ENCODE measurements at places on chromosomes 5 and 9.

- DNase-seq = no peak
Observed at GRCh38 chr5:14447958-14448911, 133.4 kb upstream of the OTULINL start.

DNA sequence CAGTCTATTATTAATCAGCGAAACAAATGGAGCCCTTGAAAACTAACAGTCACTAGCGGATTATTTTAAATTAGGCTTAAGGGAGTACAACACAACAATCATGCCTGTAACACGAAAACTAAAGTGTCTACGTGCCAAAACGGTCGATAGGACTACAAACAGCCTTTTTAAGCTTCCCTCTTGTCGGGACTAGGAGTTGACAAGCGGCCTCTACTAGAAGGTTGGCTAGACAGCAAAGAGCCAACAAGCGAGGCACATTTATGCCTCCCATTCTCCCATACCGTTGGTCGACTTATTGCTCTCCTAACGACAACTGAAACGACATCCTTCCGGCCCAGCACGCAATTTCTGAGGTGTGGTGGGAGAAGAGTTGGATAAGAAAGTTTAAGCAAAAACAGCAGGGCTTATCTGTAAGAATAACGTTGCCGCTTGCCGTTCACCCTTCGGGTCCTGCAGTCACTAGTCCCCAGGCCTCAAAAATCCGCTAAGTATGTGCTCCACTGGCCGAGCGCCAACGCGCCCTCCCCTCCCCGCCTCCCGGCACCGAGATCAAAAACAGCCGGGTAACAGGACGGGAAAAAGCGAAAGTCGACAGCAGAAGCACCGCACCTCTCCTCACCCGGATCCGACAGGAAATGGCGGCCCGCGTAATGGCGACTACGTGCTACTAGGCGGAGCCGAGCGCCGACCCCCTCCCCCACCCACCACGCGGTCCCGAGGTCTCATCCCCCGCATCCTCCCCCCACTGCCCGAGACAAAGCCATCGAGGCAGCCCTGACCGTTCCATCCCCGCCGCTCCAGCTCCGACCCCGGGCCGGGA is 813 bp downstream of the HNRNPK start:
- peak; percentile 86 for DNase-seq

- no peak for DNase-seq
Observed at GRCh38 chr5:160333721-160334120, 21.4 kb upstream of the CCNJL start.

- DNase-seq = no peak
Observed at GRCh38 chr5:42387563-42387962, 35.7 kb upstream of the GHR start.

DNA sequence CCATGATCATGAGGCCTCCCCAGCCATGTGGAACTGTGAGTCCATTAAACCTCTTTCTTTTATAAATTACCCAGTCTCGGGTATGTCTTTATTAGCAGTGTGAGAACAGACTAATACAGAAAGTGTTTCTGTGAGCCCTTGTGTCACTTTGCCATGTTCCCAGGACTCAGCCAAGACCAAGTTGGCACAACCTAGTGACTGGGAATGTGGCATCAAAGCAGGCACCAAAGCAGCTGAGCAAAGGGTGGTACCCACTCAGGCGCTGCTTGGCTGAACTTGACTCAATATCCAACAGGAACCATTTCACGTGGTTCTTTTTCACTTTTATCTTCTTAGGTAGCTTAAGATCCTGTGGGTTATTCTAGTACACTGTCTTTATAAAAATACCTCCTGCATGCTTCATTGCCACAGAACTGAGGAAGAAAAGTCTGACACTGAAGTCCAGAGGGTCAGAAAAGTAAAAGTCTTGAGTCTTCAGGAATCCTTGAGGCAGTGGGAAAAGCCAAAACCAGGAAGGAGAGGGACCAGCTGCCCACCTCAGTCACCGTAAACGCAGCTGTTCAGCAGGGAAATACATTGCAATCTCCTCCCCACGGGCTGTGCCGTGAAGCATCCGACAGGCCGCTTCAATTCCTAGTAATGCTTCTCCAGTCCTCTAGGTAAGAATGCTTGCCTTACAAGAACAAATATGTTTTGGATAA is 90.5 kb upstream of the RETREG1 start:
- no peak for DNase-seq

GRCh38 chr5:60488466-60489130 is 211.4 kb downstream of the DEPDC1B start:
- no peak for DNase-seq

DNA sequence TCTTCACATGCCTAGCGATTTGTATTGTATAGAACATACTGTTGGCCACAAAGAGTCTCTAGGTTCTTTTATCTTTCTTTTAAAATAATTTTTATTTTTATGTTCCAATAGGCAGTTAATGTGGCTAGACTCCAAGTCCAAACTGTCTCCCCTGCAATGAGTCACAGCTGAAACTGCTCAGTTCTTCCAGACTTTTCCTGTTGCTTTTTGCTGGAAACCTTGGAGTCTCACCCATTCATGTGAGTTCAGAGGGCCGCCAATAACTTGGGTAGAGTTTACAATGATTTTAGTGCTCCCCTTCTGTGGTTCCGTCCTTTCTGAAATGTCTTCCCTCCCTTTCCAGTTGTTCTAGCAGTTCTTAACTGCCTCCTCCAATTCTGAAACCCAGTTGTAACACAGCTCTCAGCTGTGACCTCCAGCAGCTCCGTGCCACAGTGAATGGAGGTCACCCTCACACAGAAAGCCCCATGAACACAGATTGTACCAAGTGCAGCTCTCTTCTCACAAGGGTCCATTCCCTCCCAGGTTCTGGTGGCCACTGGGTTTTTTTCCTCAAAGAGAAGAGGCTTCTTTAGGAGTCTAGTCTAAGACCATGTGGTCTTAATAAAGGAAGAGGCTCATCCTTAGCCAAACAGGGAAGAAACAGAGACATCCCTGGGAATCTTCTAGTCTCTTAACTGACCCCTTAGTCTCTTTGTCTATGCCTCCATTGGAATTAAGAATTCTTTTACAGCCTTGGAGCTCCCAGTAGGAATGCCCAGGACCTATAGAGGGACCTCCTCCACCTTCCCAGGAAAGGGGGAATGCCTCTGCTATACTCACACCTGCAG is 198.5 kb downstream of the SPOCK1 start:
- no peak for DNase-seq

GRCh38 chr9:8871796-8872445 is 1072.3 kb upstream of the DMAC1 start:
- no peak for DNase-seq

DNA sequence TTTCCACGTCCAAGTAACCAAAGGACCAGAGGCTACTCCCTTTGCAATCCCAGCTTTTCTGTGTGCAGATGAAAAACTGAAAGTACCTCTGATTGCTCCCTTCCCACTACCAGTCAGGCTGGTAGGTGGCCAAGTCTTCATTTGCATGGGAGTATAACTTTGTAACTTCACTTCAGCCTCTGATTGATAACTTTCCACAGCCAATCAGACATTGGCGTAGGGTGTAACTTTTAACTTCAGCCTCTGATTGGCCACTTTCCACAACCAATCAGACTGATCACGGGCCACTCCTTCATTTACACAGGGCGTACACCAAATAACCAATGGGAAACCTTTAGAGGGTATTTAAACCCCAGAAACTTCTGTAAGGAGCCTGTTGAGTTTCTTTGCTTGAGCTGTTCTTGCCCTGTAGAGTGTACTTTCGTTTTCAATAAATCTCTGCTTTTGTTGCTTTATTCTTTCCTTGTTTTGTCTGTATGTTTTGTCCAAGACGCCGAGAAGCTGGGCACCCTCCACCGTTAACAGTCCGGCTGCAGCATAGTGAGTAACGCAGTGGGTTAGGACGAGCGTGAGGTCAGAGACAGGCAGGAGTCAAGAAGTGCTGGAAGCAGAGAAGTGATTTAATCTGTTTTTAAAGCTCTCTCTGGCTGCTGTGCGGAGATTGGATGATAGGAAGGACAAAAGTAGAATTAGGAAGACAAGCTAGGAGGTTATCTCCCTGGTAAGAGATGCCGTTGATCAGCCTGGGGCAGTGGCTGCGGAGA is 3.5 kb upstream of the EXOSC2 start:
- DNase-seq = no peak

GRCh38 chr5:135095871-135096270 is 61.8 kb upstream of the PITX1 start:
- DNase-seq = no peak

GRCh38 chr5:171681677-171682076 is 103.9 kb upstream of the SMIM23 start:
- DNase-seq = no peak

DNA sequence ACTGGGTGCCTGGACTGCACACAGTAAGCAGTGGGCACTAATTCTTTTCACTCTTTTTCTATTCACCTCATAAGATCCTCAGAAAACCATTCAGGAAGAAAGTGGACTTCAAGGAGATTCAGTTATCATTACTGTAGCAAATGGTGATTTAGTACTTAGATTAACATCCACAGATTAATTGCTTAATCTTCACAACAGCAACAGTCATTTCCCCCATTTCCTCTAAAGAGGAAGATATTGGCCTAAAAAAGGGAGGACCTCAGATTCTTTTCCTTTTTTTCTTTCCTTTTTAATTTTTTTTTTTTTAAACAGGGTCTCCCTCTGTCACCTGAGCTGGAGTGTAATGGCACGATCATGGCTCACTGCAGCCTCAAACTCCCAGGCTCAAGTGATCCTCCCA is 64.4 kb downstream of the AUH start:
- DNase-seq = no peak

DNA sequence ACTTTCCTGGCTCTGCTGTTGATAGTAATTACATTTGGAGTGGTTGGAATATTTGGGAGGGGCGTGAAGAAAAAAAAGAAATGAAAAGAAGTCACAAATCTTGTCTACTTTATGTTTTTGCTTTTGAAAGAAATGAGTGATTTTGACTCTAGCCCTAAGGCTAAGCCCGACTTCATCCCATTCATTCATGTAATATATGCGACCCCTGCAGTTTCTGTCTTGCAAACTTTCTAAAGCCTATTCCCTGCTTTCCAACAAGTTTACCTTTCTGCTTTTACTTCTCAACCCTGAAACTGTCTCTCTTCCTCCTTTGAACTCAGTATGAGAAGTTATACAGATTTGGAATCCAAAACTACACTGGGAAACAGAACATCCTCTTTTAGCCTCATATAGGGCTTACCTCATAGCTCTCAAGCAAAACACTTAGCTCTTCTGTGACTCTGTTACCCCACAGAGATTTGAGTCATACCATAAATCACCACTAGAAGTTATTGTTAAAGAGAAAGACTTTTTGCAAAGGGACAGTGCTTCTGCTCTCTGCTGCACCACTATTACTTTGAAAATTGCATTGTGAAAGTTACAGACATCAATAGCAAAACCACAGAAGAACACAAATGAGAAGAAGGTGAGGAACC is 1.6 kb downstream of the CFAP95 start:
- no peak for DNase-seq

GRCh38 chr9:109487247-109487646 is 10.9 kb downstream of the PTPN3 start:
- DNase-seq = no peak

- DNase-seq = no peak
Observed at GRCh38 chr5:13987843-13988464, 43.5 kb upstream of the DNAH5 start.

DNA sequence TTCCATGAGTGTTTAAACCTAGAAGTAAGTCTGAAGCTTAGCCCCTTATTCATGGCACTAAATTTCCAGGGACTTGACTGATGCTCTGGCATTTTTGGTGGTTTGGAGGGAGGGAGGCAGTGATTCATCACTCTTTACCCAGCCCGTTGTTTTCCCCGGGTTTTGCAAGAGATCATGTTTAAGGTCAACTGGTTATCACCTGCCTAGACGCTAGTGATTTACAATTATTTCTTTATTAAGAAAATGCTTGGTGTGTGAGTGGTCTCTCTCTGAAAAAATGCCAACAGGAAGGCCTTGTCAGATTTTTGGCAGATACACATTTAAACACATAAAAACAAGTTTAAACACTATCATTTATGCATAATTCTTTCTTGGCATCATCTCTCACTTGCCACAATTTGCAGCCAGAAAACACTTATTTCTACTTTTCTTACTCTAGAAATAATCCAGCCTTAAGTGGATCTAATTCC is 737.9 kb upstream of the ZNF608 start:
- DNase-seq = no peak

- DNase-seq = no peak
Observed at GRCh38 chr5:1037671-1038416, 29.2 kb downstream of the NKD2 start.

DNA sequence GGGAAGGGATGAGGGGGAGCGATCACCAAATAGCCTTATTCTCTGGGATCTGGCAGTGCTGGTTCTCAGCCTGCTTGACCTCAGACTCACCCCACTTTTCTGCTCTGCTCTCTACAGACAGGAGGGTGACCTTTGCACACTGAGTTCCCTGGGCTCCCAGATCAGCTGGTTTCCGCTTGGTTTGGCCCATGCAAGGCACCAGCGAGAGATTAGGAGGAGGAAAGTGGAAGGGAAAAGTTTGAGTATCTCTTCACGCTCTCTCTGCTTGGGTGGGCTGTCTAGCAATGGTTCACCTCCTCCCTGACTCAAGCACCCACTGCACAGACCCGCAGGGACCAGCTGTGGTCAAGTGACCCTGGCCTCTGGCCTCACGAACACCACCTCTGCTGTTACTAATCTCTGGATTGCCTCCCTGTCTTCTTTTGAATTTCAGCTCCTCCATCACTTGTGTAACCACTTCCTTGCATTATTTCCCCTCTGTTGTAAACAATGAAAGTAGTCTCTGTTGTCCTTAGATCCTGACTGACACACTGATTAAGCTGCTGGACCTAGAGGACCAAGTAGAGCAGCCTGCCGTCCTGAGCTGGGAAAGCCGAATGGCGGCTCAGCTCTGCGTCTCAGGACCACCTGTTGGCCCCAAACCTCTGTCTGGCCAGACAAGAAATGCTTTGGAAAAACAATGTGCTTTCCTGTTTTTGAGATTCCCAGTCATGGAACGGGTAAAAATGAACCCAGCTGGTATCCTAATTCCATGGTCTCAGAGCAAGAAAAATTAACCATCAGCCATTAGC is 186.6 kb downstream of the CRB2 start:
- no peak for DNase-seq

- DNase-seq = no peak
Observed at GRCh38 chr9:112750764-112751055, 150 bp downstream of the SNX30 start.

GRCh38 chr9:109831998-109832658 is 52.1 kb downstream of the PALM2AKAP2 start:
- no peak for DNase-seq

GRCh38 chr9:128629136-128629535 is 27.5 kb downstream of the DYNC2I2 start:
- no peak for DNase-seq

DNA sequence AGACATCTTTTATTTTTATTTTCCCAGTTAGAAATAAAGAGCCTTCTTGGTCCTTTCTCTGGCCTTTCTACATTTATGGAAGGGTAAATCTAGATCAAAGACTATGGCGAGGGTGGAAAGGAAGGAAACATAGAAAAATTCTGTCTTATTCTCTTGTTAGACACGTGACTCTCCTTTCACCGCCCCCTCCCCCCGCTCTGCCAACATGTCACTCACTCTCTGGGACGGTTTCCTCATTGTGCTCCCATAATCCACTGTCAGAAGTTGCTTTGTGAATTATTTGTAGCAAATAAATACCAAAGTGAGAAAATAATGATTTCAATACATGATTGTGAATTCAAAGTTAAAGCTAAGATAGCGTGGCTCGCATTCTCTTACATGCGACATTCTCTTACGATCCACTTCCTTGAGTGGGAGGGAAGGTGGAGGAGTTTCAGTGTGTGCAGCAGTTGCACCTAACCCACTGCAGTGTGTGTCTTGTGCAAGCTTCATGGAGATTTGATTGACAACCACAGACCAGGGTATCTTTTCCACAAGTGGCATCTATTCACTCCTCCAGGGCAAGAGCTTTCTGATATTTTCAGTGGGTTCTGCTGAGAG is 423.0 kb upstream of the KIF2A start:
- DNase-seq = no peak
